ENCODE measurements at places on chromosomes 13 and 19.
A peak's percentile ranks its signal among the peaks of the same experiment; 100 is the strongest.

GRCh38 chr13:66835040-66835628, 395.0 kb downstream of the PCDH9 start:
- peak; percentile 40 for DNase-seq
- no peak overlapping the region for H3K27ac ChIP-seq
- H3K4me3 ChIP-seq: no peak overlapping the region
- H3K4me1 ChIP-seq: no peaks in the 10 kb centered on the region

DNA sequence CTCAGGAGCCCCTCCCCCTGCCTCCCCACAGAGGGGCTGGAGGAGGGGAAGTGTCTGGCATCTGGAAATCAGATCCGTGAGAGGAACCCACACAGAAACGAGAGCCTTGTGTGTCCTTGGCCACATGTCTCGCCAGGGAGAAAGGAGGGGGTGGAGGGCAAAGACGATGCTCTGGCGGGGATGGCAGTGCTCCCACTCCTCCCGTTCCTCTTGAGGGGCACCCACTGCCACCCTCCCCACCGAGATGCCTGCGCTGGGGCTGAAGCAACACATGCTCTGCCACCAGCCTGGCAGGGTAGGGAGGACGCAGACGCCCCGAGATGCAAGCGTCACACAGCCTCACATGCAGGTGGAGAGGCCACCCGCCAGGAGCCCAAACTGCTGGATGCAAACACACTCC, 2.8 kb downstream of the ADGRL1 start:
- no peak overlapping the region for H3K4me3 ChIP-seq
- H3K36me3 ChIP-seq: no peaks in the 10 kb centered on the region
- peaks cover 15% of the 10 kb centered on the region for H3K4me1 ChIP-seq
- no peak overlapping the region for H3K27ac ChIP-seq
- H3K27me3 ChIP-seq: peaks cover 48% of the 10 kb centered on the region

- no peak within 1 kb of the TSS for H3K27ac ChIP-seq
- H3K4me1 ChIP-seq: peaks cover 14% of the 10 kb centered on the region
- no peaks in the 10 kb centered on the region for H3K36me3 ChIP-seq
- peaks cover 6% of the 10 kb centered on the region for H3K27me3 ChIP-seq
Measured at GRCh38 chr13:20702915-20703779, at the start of gene IL17D. Gene IL17D, plus strand, starts transcription at chr13:20703699. Its CDS starts 303 bp downstream, at chr13:20704002.

GRCh38 chr13:80870186-80870585, 529.3 kb upstream of the SPRY2 start:
- H3K27ac ChIP-seq: no peak overlapping the region
- H3K4me3 ChIP-seq: no peak overlapping the region
- no peaks in the 10 kb centered on the region for H3K27me3 ChIP-seq
- H3K36me3 ChIP-seq: no peaks in the 10 kb centered on the region

DNA sequence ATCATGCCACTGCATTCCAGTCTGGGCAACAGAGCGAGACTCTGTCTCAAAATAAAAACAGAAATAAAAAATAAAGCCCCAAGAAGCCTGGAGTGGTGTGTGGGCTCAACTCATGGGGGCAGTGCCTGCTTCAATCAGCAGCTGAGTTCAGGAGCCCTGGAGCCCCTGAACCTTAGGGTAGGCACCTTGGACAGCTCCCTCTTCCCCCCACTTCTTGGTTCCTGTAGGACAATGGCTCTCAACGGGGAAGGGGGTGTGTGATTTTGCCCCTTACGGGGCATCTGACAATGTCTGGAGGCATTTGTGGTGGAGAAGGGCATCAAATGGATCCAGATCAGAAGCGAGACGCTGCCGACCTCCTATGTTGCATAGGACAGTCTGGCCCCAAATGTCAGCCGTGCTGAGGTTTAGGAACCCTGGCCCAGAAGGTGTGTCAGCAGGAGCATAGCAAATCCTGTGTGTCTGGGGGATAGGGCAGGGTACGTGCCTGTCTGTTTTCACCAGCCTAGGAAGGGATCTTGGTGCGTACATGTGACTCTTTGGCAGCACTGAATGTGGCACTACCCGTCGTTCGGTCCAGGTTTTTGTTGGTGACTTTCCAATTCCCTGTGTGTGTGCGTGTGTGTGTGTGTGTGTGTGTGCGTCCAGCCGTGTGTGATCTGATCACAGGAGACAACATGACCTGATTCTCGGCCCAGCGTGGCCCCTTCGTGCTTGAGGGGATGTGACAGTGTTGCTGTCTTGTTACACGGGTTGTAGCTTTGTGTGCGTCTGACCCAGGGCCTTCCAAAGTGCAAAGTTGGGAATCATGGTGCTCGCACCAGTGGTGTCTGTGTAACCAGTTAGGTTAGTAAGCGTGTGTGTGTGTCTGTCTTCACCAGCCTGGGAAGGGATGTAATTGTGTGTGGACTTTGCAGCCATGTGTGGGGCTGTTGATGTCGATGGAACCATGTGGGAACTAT, 7.5 kb downstream of the IGLON5 start:
- no peak overlapping the region for H3K27ac ChIP-seq
- no peaks in the 10 kb centered on the region for H3K27me3 ChIP-seq
- H3K36me3 ChIP-seq: no peaks in the 10 kb centered on the region

- H3K27me3 ChIP-seq: no peaks in the 10 kb centered on the region
- no peak overlapping the region for H3K27ac ChIP-seq
- no peaks in the 10 kb centered on the region for H3K4me1 ChIP-seq
- H3K36me3 ChIP-seq: no peaks in the 10 kb centered on the region
- H3K4me3 ChIP-seq: no peak overlapping the region
Measured at GRCh38 chr13:28316129-28316528, 177.8 kb downstream of the PAN3 start.

DNA sequence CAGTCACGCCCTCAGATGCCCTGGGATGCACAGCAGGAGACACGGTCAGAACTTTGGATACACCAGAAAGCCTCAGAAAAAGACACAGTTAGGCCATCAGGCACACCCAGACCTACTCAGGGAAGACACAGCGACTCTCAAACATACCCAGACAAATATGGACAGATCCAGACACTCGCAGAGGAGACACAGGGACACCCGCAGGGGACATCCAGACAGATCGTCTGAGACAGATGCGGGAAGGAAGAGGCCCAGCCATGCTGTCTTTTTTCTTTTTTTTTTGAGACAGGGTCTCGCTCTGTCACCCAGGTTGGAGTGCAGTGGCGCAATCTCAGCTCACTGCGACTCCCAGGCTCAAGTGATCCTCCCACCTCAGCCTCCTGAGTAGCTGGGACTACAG, 4.8 kb downstream of the DPF1 start:
- H3K36me3 ChIP-seq: no peaks in the 10 kb centered on the region
- H3K27me3 ChIP-seq: peaks cover 21% of the 10 kb centered on the region
- H3K27ac ChIP-seq: no peak overlapping the region
- DNase-seq: no peak
- no peak overlapping the region for H3K4me3 ChIP-seq
- H3K4me1 ChIP-seq: peaks cover 8% of the 10 kb centered on the region

- no peaks in the 10 kb centered on the region for H3K4me1 ChIP-seq
- no peaks in the 10 kb centered on the region for H3K36me3 ChIP-seq
- H3K27me3 ChIP-seq: no peaks in the 10 kb centered on the region
- H3K27ac ChIP-seq: no peak overlapping the region
- DNase-seq: no peak
Measured at GRCh38 chr13:50376895-50377575, 361.8 kb downstream of the KCNRG start.

- peaks cover 25% of the 10 kb centered on the region for H3K27me3 ChIP-seq
- DNase-seq: no peak
- H3K4me1 ChIP-seq: peaks cover 23% of the 10 kb centered on the region
Measured at GRCh38 chr19:12799742-12800465, 1.7 kb downstream of the PRDX2 start.

- no peak for DNase-seq
- no peaks in the 10 kb centered on the region for H3K4me1 ChIP-seq
- H3K36me3 ChIP-seq: no peaks in the 10 kb centered on the region
- H3K27ac ChIP-seq: no peak overlapping the region
- no peak overlapping the region for H3K4me3 ChIP-seq
Measured at GRCh38 chr13:20448470-20448869, 77.2 kb downstream of the CRYL1 start.

DNA sequence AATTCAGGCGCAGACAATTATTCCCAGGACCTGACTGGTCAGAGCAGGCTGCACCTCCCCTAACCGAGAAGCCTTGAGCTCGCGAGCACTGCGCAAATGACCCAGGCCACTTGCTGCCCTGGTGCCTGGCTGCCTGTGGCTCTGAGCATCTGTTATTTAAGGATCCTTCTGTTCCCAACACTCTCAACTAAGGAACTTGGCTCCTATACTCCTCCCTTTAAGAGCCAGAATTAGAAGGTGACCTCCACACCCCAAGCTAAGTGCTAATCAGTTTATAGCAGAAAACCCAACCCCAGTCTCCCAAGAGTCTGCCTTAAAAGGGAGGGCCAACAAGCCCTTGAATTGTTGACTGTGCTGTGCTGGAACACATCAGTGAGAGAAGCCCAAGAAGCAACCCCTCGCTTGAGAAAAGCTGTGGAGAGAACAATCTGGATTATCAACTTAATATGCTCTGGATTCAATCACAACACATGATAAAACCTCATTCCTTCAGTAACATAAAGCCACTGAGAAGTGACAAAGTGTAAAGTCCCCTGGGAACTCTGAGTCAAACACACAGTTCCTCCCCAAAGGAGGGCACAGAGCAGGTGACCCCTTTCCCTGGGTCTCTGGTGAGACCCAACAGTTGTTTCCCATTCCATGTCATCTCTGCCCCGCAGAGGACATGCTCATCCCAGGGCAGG, 14.6 kb downstream of the AKAP8L start:
- H3K27me3 ChIP-seq: no peaks in the 10 kb centered on the region
- no peak overlapping the region for H3K4me3 ChIP-seq
- H3K27ac ChIP-seq: no peak overlapping the region
- H3K4me1 ChIP-seq: no peaks in the 10 kb centered on the region

DNA sequence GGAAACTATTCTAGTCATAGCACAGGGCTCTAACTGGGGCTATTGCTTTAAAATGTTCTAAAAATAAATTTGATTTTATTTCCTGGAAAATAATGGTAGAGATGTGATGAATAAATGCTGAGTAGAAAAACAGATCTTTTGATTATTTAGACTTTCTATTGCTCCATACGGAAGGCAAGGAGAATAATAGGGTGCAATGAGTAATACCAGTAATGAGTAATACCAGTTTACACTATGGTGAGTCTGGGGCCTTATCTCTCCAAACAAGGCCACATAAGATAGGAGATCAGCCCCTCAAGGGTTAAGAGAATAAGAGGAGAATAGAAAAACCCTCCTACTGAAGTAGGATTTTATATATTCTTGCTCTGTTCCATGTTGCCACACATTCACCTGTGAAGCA, 390.4 kb downstream of the KLF5 start:
- H3K4me3 ChIP-seq: no peak overlapping the region
- no peaks in the 10 kb centered on the region for H3K36me3 ChIP-seq
- H3K27me3 ChIP-seq: no peaks in the 10 kb centered on the region

- DNase-seq: peak; percentile 74
- peak overlapping the region; percentile 77 for H3K27ac ChIP-seq
- H3K4me1 ChIP-seq: peaks cover 31% of the 10 kb centered on the region
- no peaks in the 10 kb centered on the region for H3K36me3 ChIP-seq
- H3K27me3 ChIP-seq: peaks cover 58% of the 10 kb centered on the region
Measured at GRCh38 chr19:46660008-46660517, 919 bp downstream of the DACT3 start.

GRCh38 chr19:39196860-39197562, at the start of gene NCCRP1:
Gene NCCRP1, plus strand, starts transcription at chr19:39196964. Its CDS starts 19 bp downstream, at chr19:39196983.
- H3K36me3 ChIP-seq: no peaks in the 10 kb centered on the region
- H3K27me3 ChIP-seq: peaks cover 24% of the 10 kb centered on the region
- peaks cover 5% of the 10 kb centered on the region for H3K4me1 ChIP-seq
- H3K4me3 ChIP-seq: no peak within 1 kb of the TSS
- DNase-seq: no peak

GRCh38 chr13:51298812-51299211, 40.7 kb upstream of the SERPINE3 start:
- no peaks in the 10 kb centered on the region for H3K27me3 ChIP-seq
- H3K27ac ChIP-seq: no peak overlapping the region
- no peak overlapping the region for H3K4me3 ChIP-seq
- no peaks in the 10 kb centered on the region for H3K4me1 ChIP-seq
- no peaks in the 10 kb centered on the region for H3K36me3 ChIP-seq
- DNase-seq: no peak

GRCh38 chr13:87107651-87108050, 563.5 kb upstream of the SLITRK5 start:
- H3K27me3 ChIP-seq: no peaks in the 10 kb centered on the region
- no peaks in the 10 kb centered on the region for H3K4me1 ChIP-seq
- no peak overlapping the region for H3K27ac ChIP-seq
- H3K36me3 ChIP-seq: no peaks in the 10 kb centered on the region

DNA sequence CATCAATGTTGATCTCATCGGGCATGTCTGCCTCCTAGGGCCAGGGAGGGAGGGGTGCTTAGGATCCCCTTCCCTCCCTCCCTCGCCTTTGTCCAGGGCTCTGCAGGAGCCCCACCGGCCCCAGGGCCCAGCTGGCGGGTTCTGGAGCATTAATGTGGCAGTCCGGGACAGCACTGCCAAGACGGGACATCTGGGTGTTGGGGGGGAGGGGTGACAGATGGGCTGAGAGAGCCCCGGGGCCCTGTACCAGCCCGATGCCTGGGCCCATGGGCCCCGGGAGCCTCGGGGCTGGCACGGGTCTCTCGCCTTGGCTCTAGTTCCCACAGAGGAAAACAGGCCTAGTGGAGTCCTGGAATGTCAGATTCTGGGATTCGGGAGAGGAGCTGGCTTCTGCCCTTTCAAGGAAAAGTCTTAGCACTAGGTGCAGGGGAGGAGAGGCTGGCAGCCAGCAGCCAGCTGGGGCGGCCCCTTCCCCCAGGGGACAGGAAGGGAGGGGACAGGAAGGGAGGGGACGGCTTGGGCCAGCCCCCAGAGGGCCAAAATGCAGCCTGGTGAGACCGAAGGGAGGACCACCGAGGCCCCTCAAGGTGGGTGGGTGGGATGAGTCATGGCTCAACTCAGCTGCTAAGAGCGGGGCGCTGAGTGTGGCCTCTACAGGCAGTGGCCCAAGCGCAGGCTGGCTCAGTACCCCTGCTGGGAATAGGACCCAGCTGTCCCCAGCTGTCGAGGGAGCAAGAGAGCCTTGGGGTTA, 3.1 kb downstream of the PPP1R14A start:
- H3K27me3 ChIP-seq: peaks cover 44% of the 10 kb centered on the region
- H3K36me3 ChIP-seq: no peaks in the 10 kb centered on the region
- H3K4me3 ChIP-seq: peak overlapping the region; percentile 33
- H3K4me1 ChIP-seq: peaks cover 5% of the 10 kb centered on the region

GRCh38 chr13:110332750-110333149, 25.7 kb downstream of the COL4A2 start:
- peaks cover 20% of the 10 kb centered on the region for H3K4me1 ChIP-seq
- DNase-seq: no peak
- no peak overlapping the region for H3K4me3 ChIP-seq
- no peaks in the 10 kb centered on the region for H3K27me3 ChIP-seq
- H3K27ac ChIP-seq: no peak overlapping the region
